ENCODE measurements at places on chromosomes 1 and 21.

DNA sequence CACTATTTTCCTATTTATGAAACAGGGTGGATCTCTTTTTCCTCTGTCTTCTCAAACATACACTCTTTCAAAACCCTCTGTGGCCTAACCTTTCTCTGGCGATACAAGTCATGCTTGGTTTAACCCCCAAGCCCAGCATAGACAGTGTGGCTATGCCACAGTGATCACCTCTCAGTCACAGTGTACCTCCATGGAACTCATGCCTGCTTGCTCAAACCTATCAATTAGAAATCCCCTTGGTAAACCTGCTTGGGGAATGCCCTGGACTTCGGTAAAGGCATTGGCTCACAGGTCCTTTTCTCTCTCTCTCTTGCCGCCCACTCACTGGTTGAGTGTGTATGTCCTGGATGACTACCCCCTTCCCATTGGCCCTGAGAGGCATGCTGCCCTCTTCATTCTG lies 147.5 kb downstream of the CYYR1 start:
- DNase-seq = no peak

GRCh38 chr1:43452789-43453441 lies 816 bp downstream of the HYI start:
- no peak for DNase-seq

DNA sequence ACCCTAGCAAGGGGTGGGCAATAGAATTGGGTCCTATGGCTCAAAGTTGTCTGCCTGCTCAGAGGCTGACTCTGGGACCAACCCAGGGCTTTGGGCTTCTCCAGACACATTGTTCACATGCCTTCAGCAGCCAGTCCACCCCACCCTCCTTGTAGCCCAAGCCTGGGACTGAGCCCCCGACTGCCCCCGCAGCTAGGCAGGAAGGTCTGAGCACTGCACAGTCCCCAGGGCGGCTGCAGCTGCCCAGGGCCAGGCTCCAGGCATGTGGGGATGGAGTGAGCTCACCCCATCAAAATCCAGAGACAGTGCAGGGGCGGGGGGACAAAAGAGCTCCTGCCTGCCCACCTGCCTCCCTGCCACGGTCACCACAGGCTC lies 35.6 kb downstream of the HSPG2 start:
- no peak for DNase-seq

DNA sequence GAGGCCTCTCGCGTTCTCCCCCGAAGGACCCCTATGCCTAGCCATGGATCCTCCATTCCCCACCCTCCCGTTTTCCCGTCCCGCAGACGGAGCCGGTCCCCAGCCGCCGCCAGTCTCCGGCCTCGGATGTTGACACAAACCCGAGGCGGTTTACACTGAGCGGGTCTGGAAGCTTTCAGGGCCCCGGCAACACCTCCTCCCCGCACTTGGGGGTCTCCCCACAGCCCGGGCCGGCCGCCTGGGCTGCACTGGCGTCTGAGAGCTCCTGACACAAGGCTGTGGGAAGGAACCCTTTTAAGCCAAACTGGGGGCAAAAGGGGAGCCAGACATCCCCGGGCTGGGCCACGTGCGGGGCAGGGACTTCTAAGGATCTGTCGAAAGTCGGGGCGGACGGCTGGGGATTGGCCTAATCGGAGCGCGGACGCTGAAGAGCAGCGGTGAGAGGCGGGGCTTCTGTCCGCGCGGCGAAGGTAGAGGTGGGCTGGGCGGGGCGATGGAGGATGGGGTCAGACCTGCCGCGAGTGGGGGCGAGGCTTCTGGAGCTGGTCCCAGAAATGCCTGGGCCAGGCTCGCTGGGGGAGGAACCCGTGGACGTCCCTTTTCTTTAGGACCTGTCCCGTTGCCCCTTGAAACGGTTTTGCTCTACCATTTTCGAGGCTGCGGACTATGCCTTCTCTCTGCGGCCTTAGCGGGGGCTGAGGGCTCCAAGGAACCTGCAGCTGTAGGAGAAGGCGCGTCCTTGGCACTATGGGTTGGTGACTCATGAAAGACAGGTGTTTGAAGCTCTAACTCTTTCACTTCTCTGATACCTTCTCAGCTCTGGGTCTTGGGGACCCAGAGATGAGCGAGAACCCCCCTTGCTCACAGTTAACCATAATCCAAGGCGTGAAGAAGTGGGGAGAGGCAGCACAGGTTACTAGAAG lies 1.2 kb upstream of the HPCAL4 start:
- no peak for DNase-seq

Measured in activated CD4-positive, alpha-beta T cell treated with anti-CD3 and anti-CD28 coated beads for 24 hours (primary cell).